ENCODE measurements at places on chromosomes 1 and 21. TPM values are rescaled to one million over a fixed set of nuclear protein-coding genes. Genes with fewer than 3 reads are reported as not detected.

Gene CNTN2
- polyA plus RNA-seq: not detected

Gene RPE65
- polyA plus RNA-seq: not detected

Gene TMEM53
- 11.4 TPM for polyA plus RNA-seq

Gene ABCB10
- 10.8 TPM for polyA plus RNA-seq

DNA sequence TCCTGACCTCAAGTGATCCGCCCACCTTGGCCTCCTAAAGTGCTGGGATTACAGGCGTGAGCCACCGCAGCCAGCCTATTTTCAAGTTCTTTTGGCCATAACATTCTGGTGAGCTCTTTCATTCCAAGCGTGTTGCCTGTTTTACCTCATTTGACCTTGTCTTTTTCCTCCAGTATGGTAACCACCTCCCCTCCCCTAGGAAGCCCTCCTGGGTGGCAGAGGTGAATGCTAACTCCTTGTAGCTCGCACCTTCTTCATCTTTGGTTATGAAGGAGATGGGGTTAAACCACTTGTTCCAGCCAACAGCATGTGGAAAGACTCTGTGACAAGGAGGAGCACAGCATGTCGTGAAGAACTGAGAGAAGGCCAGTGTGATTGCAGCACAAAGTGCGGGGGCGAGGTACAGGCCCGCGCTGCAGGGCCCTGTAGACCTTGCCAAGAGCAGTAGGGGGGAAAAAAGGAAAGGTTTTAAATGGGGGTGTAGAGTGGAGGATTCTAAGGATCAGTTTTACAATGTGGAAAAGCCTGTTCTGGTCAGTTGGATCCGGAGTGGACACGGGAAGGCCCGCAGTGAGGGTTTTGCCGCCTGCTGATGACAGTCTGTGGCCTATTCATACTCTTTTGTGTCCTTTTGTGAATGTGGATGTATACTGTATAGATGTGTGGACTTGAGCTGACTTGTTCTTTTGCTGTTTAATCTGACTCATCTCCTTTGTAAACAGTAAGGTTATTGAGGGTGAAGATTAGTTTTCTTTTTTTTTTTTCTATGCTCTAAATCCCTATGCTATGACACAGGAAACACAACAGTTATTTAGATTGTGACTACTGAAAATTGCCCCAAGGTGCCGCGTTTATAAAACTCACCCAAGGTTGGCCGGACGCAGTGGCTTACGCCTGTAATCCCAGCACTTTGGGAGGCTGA, 7.5 kb upstream of the ZNF436 start:
- DNase-seq: peak; percentile 78

GRCh38 chr1:178066908-178067614, 26.8 kb upstream of the RASAL2 start:
- DNase-seq: no peak

GRCh38 chr1:53967409-53968124, 21.4 kb downstream of the LRRC42 start:
- DNase-seq: no peak

DNA sequence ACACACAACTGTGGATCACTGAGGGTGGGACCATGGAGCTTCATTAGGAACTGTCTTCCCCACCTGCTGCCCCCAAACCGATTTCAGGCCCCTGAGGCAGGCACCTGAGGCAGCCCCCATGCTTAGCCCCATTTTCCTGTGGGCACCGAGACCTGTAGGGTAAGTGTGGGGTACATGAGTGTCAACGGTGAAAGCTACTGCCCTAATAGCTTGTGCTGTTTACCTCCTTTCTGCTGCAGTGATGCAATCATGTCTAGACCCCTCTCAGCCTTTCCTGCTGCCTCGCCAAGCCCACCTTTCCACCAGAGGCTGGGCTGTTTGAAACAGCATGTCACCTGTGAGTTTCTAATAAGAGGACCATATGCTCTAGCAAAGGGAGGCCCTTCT, 53.0 kb downstream of the NFASC start:
- no peak for DNase-seq

- DNase-seq: no peak
Measured at GRCh38 chr1:10632691-10633090, 157.9 kb downstream of the PEX14 start.

- DNase-seq: no peak
Measured at GRCh38 chr1:103525114-103525606, 339 bp upstream of the RNPC3 start.

GRCh38 chr1:179825206-179825605, 52.4 kb downstream of the TOR1AIP2 start:
- DNase-seq: no peak

DNA sequence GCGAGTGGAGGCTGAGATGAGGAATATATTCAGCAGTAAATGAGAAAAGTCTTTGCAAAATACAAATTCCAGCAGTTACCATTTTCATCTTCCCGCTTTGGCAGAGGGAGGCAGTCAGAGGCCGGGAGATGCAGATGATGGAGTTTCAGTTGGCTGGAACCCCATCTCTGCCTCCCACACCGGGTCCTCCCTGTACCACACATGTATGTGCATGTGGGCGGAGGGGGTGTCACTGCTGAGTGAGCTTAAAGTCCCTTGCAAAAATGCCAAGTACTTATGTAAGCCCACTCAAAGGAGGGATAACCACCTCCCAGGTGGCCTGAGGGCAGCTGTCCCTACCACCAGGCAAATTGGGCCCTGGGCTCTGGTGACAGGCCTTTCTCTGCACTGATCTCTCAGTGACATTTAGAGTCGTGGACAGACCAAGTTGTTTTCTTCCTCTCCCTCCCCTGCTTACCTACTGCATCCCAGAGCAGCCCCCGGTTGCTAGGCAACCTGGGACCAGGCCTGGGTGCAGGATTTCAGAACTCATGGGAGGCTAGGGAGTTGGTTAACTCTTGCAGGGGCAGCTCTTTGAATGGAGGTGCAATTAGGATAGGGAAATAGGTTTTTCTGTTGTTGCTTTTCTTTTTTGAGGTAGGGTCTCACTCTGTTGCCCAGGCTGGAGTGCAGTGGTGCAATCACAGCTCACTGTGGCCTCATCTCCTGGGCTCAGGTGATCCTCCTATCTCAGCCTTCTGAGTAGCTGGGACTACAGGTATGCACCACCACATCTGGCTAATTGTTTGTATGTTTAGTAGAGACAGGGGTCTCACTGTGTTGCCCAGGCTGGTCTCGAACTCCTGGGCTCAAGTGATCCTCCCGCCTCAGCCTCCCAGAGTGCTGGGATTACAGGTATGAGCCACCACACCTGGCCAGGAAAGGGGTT, 17.1 kb upstream of the UBXN10 start:
- no peak for DNase-seq

- no peak for DNase-seq
Measured at GRCh38 chr1:70117046-70117445, 88.3 kb downstream of the LRRC40 start.

DNA sequence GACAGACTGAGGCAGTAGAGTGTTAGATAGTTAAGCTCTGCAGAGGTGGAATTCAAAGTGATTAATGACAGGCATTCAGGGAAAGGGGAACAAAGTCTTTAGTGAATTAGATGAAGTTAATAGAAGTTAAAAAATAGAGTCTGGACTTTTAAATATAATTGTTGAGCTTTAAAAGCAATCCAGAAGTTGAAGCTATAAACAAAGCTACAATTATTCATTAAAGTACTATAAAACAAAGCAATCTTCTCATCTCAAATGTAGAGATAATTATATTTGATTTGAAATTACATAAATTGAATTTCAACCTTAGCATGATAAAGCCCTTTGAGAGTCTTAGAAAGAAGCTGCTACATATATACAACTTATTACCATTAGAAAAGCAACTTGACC, 710.6 kb downstream of the MRPL39 start:
- no peak for DNase-seq

DNA sequence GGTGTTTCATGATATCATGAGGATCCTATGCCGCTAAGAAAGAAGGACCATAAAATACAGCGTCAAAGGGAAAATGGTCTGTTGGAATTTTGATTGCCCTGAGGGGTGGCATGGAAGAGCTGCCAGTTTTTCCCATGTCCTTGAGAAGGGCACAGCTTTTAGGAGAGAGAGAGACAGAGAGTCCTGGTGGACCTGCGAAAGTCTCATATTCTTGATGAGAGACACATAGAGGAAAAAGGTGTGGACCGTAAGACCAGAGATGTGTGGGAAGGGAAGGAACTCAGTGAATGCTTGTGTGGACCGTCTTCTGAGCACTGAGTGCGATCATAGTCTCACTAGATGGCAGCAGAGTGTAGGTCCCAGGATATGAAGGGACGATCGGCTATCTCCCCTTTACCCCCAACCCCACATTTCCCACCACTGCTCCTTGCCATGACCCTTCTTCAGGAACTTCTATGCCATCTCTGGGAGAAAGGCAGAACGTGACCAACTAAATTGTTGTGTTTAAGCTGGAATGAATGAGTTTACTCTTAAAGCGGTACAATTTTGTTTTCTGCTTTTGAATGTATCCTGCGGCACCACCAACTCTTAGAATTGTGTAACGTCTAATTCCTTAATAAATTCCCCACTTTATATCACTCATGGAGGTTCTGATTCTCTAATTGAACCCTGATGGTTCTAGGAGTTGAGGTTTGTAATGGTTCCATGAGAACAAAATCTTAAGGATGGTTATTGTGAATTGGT, 117.7 kb downstream of the CTH start:
- DNase-seq: no peak

DNA sequence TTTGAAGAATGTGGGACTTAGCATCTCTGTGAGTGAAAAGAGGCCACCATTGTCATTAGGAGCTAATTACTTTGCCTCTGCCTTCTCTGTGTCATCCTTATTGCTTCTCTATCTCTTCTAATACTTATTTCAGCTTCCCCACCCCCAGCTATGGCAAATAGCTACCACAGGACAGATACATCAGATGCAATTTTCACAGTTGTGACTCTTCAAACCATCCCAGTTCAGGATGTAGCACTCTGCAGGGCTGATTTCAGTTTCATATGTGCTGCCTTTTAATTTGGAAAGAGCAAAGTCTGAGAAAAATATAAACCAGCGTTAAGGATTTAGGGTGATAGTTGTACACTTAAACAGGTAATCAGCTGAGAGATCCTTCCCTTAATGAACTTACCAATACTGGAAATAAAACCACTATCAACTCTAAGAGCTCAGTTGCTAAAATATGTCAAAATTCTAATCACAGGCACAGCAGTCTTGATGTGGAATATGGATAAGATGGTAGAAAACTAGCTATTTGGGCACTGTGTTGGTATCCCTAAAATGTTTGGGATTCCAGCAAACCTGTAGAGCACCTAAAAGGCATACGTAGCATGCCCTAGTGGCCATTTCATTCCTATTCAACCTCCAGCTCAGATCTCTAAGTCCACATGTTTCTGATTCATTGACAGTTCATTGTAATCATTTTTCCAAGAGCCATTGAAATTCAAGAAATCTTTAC, 148.4 kb downstream of the SYT2 start:
- DNase-seq: no peak

DNA sequence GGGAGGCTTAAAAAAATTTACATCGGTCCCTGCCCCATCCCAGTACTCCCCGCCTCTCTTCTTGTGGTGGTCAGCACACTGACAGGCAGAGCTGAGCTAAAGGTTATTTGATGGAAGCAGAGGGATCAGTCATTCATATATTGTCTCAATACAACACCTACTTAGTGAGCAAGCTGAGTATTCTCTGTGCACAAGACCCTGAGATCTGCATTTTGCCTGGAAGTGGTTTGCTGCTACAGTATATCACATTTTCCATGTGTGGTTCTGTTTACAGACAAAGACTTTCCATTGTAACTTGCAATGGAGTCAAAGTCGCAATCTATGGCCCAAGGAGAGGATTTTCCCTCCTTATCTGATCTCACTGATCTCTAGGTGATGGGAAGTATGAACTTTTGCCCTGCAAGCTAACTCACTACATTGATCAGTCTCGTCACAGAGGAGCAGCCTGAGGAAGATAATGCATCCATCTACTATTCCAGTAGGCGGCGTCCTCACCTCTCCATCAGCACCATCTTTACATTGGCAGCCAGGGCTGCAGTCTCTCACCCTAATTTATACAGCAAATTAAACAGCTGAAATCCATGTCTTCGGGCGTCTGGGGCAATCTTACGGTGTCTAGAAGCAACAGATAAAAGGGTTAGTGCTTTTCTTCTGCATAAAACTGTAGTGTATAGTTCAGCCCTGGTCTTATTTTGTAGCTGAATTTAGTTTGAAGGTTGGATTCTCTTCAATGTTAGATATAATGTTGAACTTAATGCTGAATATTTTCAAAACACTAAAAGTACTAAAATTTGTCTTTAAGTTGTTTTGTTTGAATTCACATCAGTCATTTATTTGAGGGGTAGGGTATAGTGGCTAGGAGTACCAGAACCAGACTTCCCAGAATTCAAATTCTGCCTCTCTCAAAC, 3.2 kb upstream of the TRAF5 start:
- DNase-seq: no peak

- DNase-seq: no peak
Measured at GRCh38 chr1:166947398-166948043, 27.8 kb downstream of the ILDR2 start.

GRCh38 chr1:228246216-228246900, 38.5 kb downstream of the OBSCN start:
- DNase-seq: no peak
